Gastroesophageal sphincter (tissue), 4 donors: ENCODE measurements at places on chromosomes 7 and 10. TPM values are rescaled to one million over a fixed set of nuclear protein-coding genes. Genes with fewer than 3 reads are reported as not detected.

HECTD2 gene
- 22.4 TPM for total RNA-seq

GFRA1 gene
- total RNA-seq: 61.4 TPM

- no peak for ATAC-seq
These were observed 47.3 kb upstream of the SUN1 start for GRCh38 chr7:784971-785370.

- no peak for ATAC-seq
These were observed 128.6 kb upstream of the PTPRZ1 start for GRCh38 chr7:121744319-121744718.

DNA sequence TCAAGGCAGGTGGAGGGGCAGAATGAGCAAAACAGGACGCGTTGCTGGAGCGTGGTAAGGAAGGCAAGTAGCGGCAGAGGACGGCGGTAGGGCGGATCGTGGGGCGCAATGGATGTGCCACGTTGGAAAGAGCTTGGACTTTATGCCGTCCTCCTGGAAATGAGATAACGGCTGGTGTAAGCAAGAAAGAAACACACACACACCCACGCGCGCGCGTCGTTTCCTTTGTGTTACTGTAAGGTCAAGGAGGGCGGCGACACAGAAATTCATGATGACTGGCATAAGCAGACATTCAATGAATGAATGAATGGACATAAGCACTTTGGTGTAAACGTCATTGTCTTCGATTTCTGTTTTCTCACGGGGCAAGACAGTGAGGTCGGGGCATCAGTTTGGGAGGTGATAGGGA, 683 bp upstream of the ENTPD7 start:
- ATAC-seq: no peak

DNA sequence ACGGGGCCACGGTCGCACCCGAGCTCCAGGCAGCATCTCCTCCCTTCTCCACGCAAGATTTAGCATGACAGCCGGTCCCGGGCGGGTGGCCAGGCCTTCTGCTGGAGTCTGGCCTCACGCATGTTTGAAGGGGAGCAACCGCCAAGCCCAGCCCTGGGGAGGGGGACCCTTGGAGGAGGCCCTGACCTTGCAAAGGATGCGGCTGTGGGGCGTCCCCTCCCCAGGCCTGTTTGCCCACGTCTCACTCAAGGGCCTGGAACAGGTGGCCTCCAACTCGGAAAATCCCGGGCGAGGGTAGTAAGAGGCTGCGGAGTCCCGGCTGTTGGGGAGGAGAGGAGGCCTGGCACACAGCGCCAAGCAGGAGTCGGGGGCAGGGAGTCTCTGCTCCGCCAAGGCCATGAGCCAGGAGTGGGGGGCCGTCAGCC, 50.6 kb upstream of the DPYSL4 start:
- no peak for ATAC-seq

DNA sequence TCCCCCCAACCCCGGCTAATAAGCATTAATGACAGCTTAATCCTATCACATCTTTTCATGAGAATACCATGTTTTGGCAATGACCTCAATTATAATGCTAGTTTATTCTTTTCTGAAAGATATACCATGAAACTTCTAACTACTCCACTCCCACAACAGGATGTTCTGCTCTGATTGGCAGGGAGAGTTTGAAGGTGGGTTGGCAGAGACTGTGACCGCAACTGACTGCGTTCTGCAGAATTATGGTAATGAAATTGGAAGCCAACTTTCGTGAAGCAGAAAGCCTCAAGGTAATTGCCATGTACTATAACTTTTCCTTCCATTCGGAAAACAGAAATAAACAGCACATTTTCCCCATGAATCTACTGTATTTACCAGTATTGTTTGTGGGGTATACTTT, 288.2 kb upstream of the SEMA3D start:
- no peak for ATAC-seq

DNA sequence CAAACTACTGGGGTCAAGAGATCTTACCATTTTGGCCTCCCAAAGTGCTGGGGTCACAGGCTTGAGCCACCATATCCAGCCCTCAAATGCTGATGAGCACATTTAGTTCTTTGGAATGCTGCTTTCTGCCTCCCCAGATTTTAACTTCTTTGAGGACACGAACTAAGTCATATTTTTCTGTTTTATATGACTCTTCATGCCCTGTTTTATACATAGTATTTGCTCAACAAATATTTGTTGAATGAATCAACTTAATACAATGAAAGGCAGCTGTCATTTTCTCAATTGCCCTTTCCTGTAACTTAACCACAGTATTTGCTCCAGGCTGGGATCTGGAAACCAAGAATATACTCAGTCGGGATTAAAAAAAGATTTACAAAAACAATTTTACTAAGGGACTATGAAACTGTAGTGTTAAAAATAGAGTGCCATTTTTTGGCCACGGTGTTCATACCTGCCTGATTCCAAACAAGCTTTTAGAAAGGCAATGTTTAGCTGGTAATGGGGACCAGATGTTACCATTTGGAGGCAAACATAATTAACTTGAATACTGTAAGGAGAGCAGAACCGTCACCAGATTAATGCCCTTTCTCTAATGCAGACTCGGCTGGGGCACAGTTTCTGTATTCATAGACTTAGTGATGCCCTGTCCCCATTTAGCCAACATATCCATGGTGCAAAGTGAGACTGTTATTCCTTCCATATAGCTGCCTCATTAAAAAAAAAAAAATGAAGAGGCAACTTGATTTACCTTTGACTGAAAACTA, 117.6 kb downstream of the NRP1 start:
- no peak for ATAC-seq

DNA sequence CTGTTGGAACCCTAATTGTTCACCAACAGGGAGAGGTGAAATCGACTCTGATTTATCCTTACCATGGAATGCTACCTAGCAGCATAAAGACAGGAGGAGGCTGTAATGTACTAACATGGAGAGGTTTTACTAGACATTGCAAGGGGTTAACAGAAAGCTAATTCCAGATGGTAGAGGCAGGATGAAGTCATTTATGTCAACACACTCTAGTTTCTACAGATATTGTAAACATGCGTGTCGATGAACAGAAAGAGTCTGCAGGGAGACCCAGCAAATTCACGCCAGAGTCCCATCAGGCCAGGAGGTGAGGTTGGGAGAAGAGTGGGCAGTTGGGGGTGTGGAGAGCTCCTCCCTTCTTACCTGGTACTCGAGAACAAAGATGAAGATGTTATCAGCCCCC, 7.0 kb downstream of the NPC1L1 start:
- ATAC-seq: no peak

DNA sequence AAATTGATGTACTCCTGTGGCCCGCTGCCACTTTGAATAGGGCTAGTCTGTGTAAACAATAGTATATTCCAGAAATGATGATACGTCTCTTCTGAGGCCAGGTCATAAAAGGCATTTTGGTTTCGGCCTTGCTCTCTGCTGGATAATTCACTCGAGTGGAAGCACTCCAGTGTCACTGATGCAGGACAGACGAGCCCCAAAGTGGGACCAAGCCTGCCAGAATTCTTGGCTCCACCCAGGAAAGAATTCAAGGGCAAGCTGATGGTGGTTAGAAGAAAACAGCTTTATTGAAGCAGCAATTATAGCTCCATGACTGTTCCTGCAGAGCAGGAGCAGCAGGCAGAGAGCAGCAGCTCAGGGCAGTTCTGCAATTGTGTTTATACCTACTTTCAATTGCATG, 717.6 kb downstream of the GRM8 start:
- ATAC-seq: no peak
